AG09309 (cell line): ENCODE measurements at places on chromosomes 4 and X.

DNA sequence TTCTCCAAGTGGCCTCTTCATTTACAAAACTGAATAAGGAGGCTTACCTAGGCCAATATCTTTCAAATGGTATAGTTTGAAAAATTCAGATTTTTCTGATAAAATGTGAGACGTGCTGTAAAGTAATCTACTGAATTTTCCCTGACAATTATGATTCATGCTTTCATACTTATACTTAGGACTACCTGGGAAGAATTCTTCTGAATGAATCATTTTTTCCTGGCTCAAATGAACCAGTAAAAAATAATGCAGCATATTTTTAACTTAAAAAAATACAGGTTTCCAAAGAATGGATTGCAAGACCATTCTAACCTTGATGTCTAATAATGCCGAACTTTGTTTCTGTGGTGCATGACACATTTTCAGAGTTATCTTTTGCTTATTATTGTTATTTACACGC lies 375.4 kb downstream of the ZNF674 start:
- no peak for DNase-seq

DNA sequence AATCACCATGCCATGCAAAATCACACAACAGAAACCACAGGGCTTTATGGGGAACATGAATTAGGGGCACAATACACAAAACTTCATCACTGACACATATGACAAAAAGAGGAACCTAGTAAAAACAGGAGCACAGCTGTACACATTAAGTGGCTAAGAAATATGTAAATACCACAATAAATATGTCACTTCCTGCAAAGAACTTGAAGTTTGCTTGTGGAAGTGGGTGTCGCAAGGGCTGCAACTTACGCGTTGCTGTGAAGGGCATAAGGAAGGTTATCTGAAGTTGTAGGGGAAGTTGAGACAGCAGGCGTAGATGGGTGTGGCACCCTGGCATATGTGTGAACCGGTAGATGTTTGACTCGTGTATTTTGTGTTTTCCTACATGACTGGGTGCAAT lies 42.4 kb downstream of the CLCN4 start:
- no peak for DNase-seq

- DNase-seq: no peak
Measured at GRCh38 chr4:80388284-80388607, 52.7 kb downstream of the CFAP299 start.

- DNase-seq: peak; percentile 50
Measured at GRCh38 chr4:73904491-73904890, 35.3 kb downstream of the CXCL1 start.

GRCh38 chr4:68176500-68176899 lies 46.8 kb upstream of the TMPRSS11F start:
- DNase-seq: no peak
